GOT3 (cell line): ENCODE measurements at places on chromosomes 3 and 15.

- DNase-seq, result no peak
These were observed 47.8 kb downstream of the SPRED1 start for GRCh38 chr15:38300395-38300794.

- no peak for DNase-seq
These were observed 19.1 kb downstream of the GPR15 start for GRCh38 chr3:98550833-98551232.

DNA sequence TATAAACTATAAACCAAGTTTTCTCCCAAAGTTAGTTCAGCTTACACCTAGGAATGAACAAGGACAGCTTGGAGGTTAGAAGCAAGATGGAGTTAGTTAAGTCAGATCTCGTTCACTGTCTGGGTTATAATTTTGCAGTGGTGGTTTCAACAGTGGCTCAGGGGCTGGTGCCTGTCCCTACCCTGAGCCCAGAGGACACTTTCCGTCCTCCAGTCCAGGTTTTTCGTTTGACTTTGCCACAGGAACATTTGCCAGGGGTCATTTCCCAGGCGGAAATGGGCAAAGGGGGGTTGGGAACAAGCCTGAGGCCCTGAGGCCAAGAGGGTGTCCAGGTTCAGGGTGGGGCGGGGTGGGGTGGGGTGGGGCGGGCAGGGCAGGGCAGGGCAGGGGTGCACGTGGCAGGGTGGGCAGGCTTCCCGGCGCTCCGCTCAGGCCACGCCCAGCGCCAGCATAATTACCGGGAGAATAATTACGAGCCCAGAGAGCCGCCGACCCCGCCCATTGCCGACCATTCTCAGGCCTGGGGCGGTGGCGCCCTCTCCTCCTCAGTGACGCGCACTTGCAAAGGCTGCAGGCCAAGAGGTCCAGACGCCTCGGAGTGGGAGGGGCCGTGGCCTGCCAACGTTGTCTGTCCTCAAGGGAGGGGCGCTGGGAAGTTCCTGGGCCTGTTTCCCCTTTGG is 70.4 kb downstream of the KLF13 start:
- DNase-seq, result peak; percentile 49

DNA sequence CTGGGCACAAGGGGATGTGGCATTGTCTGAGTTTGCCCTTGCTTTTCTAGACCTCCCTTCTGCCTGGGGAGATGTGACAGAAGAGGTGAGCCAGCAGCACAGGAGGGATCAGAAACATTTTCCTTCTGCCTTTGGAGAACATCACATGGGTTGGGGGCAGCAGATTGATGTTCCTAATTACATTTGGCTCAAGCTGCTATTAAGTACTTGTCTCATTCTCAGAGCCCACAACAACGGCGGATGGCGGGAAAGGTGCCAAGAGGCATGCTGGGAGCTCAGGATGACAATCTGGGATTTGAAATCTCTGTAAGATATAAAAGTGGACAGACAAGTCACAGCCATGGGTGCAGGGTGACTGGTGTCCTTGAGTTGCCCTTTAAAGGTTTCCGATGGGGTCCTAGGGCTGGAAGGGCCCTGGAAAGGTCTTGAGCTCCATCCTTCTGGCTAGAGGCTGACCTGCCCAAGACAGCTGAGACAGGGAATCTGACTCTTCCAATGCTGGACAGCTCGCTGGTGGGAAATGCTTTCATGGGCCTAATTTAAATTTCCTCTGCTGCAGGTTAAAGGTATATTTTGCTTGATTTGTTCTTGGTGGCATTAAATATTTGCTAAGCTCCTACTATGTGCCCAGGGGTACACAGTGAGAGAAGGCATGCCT is 2.4 kb upstream of the CORO2B start:
- DNase-seq, result no peak

- no peak for DNase-seq
These were observed 250.8 kb upstream of the FEZF2 start for GRCh38 chr3:62624185-62624584.

- DNase-seq, result no peak
These were observed 170.9 kb downstream of the ABHD5 start for GRCh38 chr3:43861635-43862034.

GRCh38 chr15:61064651-61065050 is 164.5 kb downstream of the RORA start:
- DNase-seq, result no peak

- no peak for DNase-seq
These were observed 69.8 kb downstream of the TNFAIP8L3 start for GRCh38 chr15:51024735-51025453.

- DNase-seq, result no peak
These were observed 9.1 kb upstream of the ABHD2 start for GRCh38 chr15:89078851-89079810.

DNA sequence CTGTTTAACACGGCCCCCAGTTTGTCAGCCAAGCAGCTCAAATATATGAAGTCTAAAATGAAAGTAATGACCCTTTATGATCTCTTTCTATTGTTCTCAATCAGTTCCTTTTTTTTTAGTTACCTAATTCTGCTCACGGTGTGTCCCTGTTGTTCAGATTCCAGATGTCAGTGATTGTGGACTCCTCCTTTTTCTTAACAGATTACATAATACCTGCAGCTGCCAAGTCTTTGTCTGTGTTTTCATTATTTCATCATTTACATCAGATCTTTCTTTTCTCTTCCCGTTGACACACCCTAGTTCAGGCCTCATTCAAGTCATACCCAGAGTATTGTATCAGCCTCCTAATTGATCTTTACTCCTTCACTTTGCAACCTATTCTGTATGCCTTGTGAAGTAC is 56.1 kb upstream of the SKIL start:
- DNase-seq, result no peak

DNA sequence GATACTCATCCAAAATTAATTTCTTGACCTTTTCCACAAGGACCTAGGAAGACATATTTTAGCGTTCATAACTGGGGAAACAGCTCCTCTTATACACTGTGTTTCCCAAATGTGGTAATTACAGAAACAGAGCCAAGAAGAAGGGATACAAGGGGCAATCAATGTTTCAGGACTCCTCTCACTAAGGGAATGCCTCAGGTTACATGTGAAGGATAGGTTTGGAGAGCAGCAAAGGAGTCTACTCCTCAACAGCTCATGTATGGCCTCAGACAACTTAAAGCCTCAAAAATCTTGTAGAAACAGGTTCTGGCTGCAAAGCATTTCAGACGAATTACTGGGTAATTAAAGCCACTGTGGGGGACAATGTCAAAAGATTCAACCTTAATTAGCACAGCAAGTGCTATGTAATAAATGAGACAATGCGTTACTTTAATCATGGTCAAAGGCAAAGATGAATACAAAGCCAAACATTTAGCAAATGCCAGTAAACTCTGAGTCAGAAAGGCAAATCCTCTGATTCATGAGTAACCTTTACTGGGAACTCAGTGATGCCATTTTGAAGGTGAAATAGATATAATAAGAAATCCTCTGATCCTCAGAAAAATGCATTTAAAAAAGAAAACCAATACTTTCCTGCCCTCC is 1111.2 kb downstream of the TUSC7 start:
- no peak for DNase-seq

GRCh38 chr15:50415752-50416404 is 8.3 kb upstream of the USP8 start:
- no peak for DNase-seq

- no peak for DNase-seq
These were observed 122.5 kb downstream of the TJP1 start for GRCh38 chr15:29699791-29700190.

DNA sequence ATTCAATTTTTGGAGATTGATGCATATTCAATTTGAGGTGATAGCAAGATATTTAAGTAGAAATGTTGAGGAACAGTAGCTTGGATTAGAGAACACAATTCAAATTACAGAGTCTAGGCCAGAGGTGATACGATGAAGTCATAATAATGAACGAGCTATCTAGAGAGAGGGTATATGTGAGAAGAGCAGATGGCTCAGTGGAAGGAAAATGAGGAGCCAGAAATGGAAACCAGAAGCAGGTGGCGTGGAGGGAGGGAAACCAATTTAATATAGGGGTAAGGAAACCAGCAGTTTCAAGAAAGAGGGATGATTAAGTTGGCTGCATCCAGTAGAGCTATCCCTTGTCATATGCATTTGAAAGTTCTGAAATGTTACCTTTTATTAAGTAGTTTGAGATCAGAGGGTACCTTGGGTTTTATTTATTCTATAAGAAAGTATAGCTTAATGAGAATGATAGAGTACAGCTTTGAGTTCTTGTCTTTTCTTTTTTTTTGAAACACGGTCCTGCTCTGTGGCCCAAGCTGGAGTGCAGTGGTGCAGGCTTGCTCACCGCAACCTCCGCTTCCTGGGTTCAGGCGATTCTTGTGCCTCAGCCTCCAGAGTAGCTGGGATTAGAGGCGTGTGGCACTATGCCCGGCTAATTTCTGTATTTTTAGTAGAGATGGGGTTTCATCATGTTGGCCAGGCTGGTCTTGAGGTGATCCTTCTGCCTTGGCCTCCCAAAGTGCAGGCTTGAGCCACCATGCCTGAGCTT is 22.1 kb downstream of the NCK1 start:
- DNase-seq, result no peak

- no peak for DNase-seq
These were observed 162.9 kb upstream of the FAM3D start for GRCh38 chr3:58829321-58830000.

GRCh38 chr3:123411340-123412040 is 37.4 kb downstream of the ADCY5 start:
- no peak for DNase-seq

GRCh38 chr3:159667261-159667660 is 321.4 kb upstream of the IL12A start:
- DNase-seq, result no peak

DNA sequence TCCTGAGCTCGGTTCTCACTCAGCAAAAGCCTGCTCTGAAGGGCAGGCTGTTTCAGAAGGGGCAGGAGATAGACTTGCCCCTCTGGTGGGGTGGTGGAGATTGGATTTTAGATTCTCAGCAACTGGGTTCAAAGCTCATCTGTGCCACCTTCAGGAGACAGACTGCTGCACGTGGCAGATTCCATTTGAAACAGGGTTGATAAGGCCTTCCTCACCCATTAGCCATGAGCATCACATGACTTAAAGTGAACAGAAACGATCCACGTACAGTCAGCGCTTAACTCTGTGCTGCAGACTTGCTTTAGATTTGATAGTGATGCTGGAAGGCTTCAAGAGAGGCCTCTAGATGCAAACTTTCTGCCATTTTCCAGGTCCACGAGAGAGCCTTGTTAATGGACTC is 35.0 kb upstream of the MGLL start:
- DNase-seq, result no peak
